Stimulated activated CD8-positive, alpha-beta memory T cell treated with anti-CD3 and anti-CD28 coated beads, Interleukin-12 subunit alpha, Interleukin-12 subunit beta, amount 100 ng/mL, for 4 hours (primary cell): ENCODE measurements at places on chromosomes 13 and 19.

DNA sequence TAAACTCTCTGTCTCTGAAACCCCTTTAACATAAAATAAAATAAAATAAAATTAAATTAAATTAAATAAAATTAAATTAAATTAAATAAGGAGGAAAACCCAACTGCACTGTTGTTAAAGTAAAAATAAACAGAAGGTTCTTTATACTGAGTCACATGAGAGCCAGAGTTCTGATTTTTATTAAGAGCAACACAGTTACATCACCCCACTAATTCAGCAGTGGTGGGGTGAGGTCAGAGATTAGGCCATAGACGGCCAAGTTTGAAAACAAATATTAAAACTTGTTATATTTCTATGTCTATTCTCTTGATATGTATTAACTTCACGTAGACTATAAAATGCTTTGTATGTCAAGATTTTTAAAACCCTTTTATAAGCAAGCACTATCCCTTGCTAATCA lies 59.5 kb downstream of the MYCBP2 start:
- no peak for DNase-seq

GRCh38 chr19:4806384-4806783 lies 14.8 kb downstream of the FEM1A start:
- no peak for DNase-seq

DNA sequence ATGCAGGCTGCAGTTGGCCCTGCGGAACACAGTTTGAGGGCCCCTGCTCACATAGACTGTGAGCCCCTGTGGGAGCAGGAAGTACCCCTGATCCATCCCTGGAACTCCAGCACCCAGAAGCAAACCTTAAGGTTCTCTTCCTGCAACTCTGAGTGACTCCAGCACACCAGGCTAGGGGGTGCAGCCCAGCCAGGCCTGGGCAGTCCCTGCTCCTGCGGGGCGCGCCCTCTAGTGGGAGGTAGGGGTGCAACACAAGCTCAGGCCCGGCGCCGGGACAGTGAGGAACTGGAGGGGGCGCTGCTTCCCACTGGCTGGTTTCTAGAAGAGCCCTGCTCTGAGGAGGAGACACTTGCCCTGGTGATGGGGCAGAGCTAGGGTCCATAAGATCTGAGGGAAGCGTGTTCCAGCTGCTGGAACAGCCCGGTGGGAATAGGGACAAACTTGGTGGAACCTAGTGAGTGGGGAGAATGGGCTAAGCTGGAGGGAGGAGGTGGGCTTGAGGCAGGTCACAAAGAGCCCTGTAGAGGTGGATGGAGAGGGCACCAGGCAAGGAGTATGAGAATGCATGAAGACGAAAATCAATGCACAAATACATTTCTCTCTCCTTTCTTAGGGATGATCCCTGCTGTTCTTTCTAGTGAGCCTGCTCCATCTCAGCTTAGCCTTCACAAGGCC lies 5.0 kb downstream of the ZSCAN5A start:
- peak; percentile 10 for DNase-seq

GRCh38 chr19:1945899-1946298 lies 4.9 kb downstream of the CSNK1G2 start:
- DNase-seq: no peak

DNA sequence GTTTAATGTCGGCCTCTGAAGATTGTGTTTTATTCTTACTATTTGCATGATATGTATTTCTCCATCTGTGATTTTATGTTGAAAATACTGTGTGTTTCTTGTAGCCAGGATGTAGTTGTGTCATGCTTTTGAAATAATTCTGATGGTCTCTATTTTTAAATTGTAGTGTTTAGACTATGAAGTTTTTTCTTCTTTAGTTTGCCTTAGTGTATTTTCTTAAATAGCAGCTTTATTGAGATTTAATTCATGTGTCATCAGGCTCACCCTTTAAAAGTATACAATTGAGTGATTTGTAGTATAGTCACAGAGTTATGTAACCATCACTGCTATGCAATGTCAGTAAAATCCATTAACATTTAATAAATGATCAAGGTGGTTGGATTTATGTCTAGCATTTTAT lies 74.5 kb downstream of the PCCA start:
- no peak for DNase-seq

GRCh38 chr19:14972676-14973075 lies 7.0 kb downstream of the SLC1A6 start:
- no peak for DNase-seq

- no peak for DNase-seq
Observed at GRCh38 chr13:94712287-94712811, at the start of gene SOX21. TSS of gene SOX21 (minus strand) at chr13:94712545. CDS start at chr13:94712049, 496 bp downstream.

- no peak for DNase-seq
Observed at GRCh38 chr19:43976732-43977131, 7.3 kb upstream of the ZNF155 start.

DNA sequence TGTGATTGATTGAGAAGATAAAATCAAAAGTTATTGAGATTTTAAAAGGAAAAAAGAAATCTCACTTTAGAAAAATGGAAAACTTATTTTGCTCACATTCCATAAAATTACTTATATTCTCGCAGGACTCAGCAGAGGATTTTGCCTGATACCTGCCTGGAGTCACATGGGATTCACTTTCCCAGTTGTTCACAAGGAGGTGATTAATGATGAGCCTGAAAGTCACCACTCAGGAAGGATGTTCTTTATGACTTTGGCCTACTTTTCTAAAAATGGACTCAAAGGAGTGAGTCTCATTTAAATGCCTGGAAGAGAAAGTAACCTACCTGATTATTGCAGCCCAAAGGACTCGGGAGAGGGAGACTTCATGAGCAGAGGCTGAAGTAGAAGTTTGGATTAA lies 34.5 kb upstream of the FAM216B start:
- no peak for DNase-seq

- no peak for DNase-seq
Observed at GRCh38 chr13:39506559-39507390, 96.2 kb downstream of the LHFPL6 start.

GRCh38 chr13:110303644-110304043 lies 3.3 kb downstream of the COL4A1 start:
- DNase-seq: no peak

- no peak for DNase-seq
Observed at GRCh38 chr19:46944918-46945628, 74.6 kb upstream of the NPAS1 start.

GRCh38 chr19:41302624-41303351 lies 7.2 kb upstream of the CCDC97 start:
- peak; percentile 70 for DNase-seq

DNA sequence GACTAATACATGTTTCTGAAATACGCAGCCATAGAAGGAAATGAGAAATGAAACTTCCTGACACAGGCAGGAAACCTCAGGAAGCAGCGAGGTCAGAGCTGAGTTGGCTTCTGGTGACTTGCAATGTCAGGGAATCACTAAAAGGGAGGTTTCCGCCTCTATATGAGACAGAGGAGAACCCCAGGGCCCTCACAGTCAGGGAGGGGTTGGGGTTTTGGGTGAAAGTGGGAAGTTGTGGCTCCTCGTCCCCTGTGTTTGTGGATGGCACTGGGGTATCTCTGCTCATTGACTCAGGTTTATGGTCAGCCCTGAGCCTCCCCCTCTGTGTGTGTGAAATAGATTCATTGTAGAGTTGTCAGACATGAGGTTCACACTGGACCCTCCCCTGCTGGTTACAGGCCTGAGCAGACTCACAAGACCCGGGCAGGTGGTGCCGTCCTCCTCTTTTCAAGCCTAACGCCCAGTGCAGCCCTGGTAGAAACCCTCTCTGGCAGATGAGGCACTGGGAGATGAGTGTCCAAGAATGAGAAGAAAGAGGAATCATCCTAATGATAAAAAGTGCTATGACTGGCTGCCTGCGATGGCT lies 5.5 kb upstream of the LILRA6 start:
- DNase-seq: no peak

DNA sequence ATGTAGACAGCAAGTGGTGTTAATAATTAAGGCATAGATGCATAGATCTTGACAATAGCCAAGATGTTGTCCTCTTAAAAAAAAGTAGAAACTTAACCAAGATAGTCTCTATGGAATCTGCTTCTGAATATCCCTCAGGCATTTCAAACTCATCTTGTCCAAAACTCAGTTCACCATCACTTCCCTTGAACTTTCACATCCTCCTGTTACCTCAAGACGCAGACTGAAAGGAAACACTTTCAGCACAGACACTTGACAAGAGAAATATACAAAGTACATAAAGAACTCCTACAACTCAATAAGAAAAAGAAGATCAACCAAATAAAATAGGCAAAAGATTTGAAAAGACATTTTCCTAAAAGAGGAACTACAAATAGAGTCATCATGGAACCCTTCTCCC lies 451.1 kb downstream of the FOXO1 start:
- DNase-seq: no peak

- DNase-seq: no peak
Observed at GRCh38 chr19:53853707-53854106, 14.0 kb upstream of the MYADM start.

DNA sequence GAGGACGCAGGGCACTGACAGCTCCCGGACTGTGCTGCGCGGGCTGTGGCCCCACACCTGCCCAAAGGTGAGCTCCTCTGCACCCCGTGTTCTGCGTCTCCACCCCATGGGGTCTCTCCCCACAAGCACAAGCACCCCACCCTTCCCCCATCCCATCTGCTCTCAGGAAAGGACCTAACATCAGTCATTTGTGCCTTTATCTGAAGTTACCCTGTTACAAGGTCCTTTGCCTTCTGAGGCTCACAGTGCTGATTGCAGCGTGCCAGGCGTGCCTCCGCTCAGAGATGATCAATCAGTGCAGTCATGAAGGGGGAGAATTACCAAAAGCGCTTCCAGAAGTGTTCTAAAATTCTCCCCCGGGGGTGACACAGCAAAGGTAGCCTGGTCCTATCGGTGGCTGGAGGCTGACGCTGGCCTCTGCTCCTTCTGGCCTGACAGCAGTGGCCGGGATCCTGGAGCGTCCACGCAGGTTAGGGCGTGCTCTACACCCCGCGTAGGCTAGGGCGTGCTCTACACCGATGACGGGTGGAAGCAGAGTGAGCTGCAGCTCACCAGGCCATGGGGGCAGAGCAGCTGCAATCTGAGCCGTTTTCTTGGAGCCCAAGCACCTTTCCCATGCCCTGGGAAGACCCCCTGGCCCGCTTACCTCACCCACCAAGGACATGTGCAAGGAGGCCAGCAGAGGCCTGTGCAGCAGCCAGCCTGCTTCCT lies 84.7 kb upstream of the TM9SF2 start:
- no peak for DNase-seq

DNA sequence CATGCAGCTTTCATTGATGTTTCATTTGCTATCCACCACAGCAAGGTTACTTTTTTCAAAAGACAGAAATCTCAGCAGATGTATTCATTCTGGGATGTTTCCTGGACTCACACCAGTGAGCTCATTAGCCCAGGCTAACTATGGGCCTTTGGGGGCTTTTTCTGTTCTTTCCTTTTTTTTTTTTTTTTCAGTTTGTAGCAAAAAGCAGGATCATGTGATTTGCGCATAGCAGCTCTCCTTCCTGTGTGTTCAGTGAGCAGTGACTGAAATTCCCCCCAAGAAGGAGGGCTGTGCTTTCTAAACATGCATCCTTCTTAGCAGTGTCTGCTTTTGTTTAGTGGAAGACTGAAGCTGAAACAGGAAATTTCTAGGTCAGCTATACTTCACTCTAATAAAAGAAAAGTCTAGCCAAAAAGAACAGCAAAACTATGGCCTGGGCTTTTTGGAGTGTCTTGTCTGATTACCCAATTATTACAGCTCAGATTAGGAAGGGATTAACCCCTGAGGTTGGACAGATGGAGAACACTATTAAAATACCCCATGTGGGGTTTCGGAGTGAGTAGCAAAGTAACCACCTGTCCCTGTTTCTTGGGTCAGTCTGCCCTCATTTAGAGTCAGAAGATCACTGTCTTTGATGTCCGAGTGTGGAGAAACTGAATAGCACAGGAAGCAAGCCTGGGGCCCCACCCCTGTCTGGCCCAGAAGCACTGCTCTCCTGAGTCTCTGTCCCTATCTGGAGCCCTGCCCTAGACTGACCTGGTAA lies 8.9 kb upstream of the AMER2 start:
- DNase-seq: no peak
